Stimulated activated CD4-positive, alpha-beta T cell treated with anti-CD3 and anti-CD28 coated beads, Interleukin-2, amount 100 ng/mL, for 4 hours (primary cell): ENCODE measurements at places on chromosomes 5 and 9.

DNA sequence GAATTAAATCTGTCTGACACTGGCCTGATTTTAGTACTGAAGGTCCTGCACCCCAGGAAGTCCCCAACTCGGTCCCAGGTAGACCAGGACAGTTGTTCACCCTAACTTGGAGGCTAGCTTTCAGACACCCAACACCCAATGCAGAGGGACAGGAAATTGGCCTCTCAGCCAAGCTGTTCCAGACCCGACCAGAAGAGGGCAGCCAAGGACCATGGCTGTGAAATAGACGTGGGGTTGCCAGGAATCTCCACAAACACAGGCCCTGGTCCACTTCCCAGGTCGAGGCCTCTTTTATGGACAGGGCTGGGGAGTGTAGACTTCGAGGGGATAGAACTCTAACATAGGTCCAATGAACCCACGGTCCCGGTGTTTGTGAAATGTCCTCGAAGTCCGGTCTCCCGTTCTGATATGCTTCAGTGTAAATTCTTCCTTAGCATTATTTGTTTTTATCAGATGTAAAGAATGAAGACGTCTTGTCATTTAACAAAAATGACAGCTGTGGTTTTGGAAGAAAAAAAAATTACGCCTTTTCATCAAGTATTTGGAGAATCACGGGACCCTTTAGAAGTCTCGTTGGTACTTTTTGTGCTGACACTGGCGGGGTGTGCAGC lies 260.3 kb upstream of the ADAMTS16 start:
- DNase-seq = no peak

- no peak for DNase-seq
Observed at GRCh38 chr9:22307013-22307711, 139.5 kb upstream of the DMRTA1 start.

- DNase-seq = no peak
Observed at GRCh38 chr5:143664623-143665022, 147.3 kb upstream of the HMHB1 start.

DNA sequence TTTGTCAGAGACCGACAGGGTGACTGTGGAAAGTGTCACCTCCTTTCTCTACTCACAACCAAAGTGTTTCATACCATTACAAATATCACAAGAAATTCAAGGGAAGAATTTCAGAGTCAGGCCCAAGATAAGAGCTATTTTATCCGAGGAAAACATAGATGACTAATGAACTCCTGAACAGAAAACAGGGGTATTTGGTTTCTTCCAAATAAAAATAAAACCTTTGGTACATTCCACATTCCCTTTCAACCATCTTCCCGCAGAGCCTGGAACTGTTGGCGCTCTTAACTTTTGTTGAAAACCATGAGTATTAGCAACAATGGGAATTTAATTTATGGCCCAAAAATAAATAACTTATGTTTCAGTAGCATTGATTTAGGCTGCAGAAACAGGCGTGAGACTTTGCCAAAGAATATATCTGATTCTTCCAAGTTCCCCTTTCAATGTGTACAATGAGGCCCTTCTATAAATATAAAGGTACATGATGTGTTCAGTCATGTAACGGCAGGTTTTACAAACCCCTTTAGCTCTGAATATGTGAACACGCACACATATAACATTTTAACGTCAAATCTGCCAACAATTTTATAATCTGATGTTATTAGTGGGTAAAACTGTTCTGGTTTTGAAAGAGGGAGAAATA lies 69.5 kb downstream of the RETREG1 start:
- no peak for DNase-seq

- DNase-seq = no peak
Observed at GRCh38 chr5:160484678-160485077, 63.0 kb downstream of the PTTG1 start.

DNA sequence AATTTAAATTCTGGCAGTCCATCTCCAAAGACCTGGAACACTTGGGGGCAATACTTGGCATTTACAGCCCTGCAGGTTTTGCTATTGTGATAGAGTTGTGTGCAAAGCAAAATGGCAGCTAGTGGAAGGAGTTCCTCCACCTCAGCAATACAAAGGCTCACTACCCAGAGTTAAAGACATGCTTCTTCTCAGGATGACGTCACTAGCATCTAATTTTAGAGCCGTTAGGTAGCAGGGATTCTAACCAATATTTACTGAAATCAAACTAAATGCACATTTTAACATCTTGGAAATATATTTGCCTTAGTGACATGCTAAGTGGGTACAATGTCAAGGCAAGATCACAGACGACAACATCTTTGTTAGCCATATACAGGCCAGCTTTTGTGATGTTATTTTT lies 261.6 kb downstream of the MAN2A1 start:
- no peak for DNase-seq

- DNase-seq = no peak
Observed at GRCh38 chr9:86902586-86902985, 44.7 kb downstream of the GAS1 start.

DNA sequence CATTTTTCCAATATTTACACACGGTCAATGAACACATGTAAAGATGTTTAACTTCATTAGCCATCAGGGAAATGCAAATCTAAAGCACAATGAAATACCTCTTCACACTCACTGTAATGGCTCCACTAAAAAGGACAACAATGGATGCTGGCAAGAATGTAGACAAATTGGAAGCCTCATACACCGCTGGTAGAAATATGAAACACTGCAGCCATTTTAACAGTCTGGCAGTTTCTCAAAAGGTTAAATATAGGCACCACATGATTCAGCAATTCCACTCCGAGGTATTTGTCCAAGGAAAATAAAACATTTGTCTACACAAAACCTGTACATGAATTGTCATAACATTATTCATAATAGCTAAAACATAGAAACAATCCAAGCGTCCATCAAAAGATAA lies 20.0 kb downstream of the RNF145 start:
- DNase-seq = no peak

DNA sequence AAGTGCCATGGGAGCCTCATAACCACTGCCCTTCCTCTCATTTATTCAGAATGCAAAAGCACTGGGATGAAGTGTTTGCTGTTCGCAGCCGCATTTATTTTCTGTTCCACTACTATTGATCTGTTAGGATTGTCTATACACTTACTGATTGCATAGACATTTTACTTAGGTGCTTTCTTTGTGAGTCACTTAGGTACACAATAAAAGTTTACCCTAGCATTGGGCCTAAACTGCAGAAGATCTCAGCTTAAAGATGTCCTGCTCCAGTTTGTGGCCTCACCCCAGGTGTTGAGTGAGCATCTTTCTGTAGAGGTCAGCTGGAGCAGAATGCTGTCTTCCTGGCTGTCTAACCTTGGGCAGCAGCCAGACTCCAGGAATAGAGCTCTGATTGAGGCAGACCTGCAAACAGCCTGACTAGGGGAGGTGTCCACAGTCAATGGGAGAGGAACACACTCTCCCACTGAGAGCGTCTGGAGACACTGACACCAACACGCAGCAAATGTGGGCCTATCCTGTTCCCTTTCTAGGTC lies 54.0 kb downstream of the GPR21 start:
- DNase-seq = no peak

- DNase-seq = no peak
Observed at GRCh38 chr5:139147483-139148087, 50.6 kb downstream of the SIL1 start.
